ENCODE measurements at places on chromosomes 6 and 20. TPM values are rescaled to one million over a fixed set of nuclear protein-coding genes. Genes with fewer than 3 reads are reported as not detected.

The NKAIN2 gene
- 0.45 TPM for total RNA-seq

DNA sequence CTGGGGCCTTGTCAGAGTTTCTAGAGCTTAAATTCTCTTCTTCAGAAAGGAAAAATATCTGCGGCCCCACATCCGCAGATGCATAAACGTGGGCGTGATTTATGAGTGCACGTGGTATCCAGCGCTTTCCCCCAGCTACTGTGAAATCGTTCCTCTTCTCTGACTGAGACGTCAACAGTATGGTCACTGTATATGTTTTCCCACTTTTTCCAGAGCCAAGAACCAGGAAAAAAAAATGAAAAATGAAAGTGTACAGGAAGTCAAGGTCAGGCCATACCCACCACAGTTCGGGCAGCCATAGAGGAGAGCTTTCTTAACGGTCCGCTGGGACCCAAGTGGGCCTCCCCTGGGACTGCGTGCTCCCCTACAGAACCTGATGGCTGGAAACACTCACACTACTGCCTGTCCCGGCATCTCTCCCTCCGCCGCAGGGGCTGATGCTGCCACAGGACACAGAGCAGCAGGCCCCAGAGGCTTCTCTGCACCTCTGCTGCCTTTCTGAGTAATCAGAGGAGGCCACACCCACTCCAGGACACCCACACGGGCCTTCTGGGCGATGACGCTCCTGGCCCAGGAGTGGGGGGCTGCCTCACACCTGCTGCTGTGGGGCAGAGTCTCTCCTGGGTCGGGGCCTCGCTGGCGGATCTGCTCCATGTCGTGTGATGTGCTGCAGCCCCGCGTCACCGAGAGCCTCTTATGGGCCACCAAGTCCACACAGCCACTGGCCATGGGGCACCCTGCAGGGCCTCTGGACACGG is 16.4 kb upstream of the STX16 start:
- DNase-seq, result no peak

The PAK5 gene
- 0.21 TPM for total RNA-seq

The PPP1R3G gene
- not detected for total RNA-seq

DNA sequence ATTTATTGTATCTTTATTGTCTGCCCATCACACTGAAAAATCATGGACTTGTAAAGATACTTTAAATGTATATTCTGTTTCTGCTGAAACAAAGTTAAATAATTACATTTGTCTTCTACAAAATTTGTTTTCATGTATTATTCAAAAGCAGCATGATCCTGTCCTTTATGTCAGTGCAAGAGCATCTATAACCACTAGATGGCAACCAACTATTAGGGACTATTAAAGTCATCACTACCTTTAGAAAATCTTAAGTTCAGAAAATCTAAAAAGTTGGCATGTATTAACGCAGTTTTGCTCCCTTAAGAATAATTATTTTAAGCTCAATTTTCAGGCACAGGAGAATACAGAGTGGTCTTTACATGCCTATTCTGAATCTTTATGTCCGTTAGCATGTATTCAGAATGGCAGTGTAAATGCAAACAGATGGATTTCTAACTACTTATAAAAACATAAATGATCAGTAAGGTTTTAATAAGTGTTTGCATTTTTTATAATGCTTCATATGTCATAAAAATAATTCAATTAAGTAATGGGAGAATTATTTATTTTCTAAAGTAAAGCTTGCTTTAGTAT is 17.8 kb downstream of the TMEM30A start:
- DNase-seq, result peak; percentile 59

GRCh38 chr6:78513856-78514255 is 353.5 kb upstream of the IRAK1BP1 start:
- no peak for DNase-seq

DNA sequence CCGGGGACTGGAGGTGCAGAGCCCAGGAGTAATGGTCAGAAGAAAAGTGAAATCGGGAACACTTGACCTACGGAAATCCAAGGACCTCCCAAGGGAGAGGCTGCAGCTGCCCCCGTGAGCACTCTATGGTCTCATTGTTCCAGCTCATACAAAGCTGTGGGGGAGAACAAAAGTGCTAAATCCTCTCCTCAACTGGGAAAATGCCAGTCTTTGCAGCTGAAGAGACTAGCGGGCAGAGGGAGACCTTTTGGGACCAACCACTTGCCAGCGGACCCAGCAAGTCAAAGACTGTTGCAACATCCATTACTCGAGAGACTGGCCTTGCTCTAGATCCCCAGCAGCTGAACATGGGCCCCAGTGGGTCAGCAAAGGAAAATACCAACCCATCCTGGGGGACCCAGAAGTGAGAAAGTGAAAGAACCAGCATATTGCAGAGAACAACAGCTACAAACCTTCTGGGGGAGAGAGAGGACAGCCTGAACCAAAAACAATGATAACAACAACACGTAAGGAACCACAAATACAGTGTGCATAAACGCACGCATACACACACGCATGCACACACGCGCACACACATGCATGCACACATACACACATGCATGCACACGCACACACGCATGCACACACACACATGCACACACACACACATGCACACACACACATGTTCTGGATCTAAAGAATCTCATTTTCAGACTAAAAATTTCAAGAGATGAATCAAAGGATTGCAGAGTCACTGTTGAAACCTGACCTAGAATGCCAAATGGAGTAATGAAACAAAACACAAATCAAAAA is 24.7 kb upstream of the ELMO2 start:
- DNase-seq, result no peak

GRCh38 chr20:33790566-33790965 is 20.6 kb upstream of the CHMP4B start:
- no peak for DNase-seq

The TSHZ2 gene
- 1.4 TPM for total RNA-seq

Measured in H4 (cell line).